ENCODE measurements at places on chromosomes 2 and 18. TPM values are rescaled to one million over a fixed set of nuclear protein-coding genes. Genes with fewer than 3 reads are reported as not detected.

Gene APCDD1
- 0.14 TPM for total RNA-seq

Gene SP110
- 7.5 TPM for total RNA-seq

Gene SERPINB13
- total RNA-seq = not detected

Gene TMEM178A
- total RNA-seq = 0.14 TPM

Gene ITPRIPL1
- not detected for total RNA-seq
